Stimulated activated naive B cell treated with anti-CD40 and anti-IgM and Interleukin-4, amounts not matched to agents 10 μg/mL and 1 μg/mL and 100 μg/mL, for 72 hours (primary cell): ENCODE measurements at places on chromosomes 2 and 18.

DNA sequence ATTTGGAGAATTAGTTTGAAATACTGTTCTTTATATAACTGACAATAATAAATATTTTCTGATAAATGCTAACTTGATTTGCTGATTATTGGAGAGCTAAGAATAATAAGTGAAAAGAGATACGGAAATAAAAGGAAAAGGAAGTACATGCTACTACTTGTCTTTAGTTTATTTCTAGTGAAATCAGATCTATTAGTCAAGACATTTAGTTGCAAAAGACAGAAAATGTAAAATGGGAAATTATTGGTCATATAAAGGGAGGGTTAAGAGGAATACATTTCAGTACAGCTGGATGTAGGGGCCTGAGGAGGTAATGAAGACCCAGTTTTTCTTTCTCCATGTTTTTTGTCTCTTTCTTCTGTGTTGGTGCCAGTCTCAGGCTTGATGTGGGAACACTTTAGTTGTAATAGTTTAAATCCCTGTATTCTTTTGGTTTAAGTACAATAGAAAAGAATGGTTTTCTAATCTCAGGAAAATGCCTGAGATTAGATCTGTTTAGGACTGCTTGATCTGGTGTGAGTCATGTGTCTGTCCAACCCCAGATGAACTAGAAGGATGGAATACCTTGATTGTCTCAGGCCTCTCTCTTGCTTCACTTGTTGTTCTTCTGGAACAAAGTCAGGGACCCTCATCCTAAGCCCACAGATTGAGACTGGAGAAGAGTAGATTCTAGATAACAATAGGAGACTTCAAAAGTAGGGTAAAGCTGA is 58.0 kb downstream of the PLCL1 start:
- H3K4me1 ChIP-seq, result peaks cover 6% of the 10 kb centered on the region
- no peak overlapping the region for H3K4me3 ChIP-seq
- H3K27me3 ChIP-seq, result peaks cover 5% of the 10 kb centered on the region
- no peaks in the 10 kb centered on the region for H3K36me3 ChIP-seq

DNA sequence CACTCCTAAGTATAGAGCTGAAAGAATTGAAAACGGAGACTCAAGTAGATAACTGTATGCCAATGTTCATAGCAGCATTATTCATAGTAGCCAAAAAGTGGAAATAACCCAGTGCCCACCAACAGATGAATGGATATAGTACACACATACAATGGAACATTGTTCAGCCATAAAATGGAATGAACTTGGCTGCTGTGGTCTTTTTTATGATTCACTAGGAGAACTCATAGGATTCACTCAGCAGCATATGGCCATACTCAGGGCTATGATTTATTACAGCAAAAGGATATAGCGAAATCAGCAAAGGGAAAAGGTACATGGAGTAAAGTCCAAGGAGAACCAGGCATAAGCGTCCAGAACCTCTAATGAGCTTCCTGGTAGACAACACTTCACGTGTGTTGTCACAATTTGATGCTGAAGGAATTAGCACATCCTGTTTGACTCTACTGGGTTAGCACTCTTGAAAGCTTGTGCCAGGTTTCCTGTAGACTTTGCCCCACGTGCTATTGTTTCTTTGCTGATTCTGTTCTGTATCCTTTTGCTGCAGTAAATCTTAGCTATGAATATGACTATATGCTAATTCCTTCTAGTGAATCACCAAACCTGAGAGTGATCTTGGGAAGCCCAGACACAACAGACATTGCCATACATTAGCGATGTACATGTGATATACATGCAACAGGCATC is 15.7 kb downstream of the SPC25 start:
- no peaks in the 10 kb centered on the region for H3K27me3 ChIP-seq
- no peaks in the 10 kb centered on the region for H3K36me3 ChIP-seq
- no peak overlapping the region for H3K4me3 ChIP-seq
- no peak for DNase-seq
- peaks cover 1% of the 10 kb centered on the region for H3K4me1 ChIP-seq

DNA sequence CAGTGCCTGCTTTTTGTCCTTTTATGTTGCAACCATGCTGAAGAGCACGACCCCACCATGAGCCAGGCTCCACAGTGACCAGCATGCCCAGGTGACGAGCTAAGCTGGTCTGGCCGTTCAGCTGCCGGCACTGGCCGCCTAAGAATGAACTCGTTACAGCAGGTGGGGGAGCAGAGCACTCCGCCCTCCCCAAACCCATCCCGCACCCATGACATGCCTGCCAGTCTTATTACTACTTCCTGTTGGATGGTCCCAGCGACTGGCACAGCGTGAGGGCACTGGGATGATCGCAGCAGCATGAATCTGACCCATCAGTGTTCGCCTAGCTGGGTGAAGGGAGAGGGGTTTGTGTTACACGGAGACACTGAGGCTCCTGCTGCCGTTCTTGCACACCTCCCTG is 11.5 kb downstream of the DIPK1C start:
- H3K36me3 ChIP-seq, result no peaks in the 10 kb centered on the region
- no peak overlapping the region for H3K4me3 ChIP-seq
- no peak overlapping the region for H3K27ac ChIP-seq
- no peak for DNase-seq

- peak overlapping the region; percentile 22 for H3K4me3 ChIP-seq
- DNase-seq, result peak; percentile 8
- H3K27ac ChIP-seq, result peak overlapping the region; percentile 87
- no peaks in the 10 kb centered on the region for H3K27me3 ChIP-seq
Observed at GRCh38 chr2:207459990-207460757, 69.6 kb upstream of the CREB1 start.

DNA sequence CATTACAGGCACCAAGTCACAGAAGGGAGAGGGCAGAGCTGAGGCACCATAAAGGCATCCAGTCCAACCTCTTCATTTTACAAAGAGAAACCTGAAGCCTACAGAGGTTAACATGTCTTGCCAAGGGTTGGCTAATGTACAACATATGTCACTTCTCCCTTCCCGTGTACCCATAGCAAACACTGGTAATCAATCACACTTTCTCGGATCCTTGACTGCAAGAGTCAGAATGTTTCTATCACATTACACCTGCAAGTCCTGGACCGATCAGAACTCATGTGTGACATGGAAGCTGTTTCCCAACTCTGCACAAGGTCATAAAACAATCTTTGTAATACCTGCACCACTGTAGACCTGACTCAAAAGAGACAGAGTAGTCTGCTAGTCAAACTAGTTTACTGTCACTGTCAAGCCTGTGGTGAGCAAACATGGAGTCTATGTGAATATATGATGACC is 6.0 kb downstream of the ANKRD44 start:
- H3K4me3 ChIP-seq, result peak overlapping the region; percentile 74
- H3K36me3 ChIP-seq, result peaks cover 46% of the 10 kb centered on the region
- H3K27ac ChIP-seq, result peak overlapping the region; percentile 86
- peaks cover 92% of the 10 kb centered on the region for H3K4me1 ChIP-seq
- H3K27me3 ChIP-seq, result no peaks in the 10 kb centered on the region

DNA sequence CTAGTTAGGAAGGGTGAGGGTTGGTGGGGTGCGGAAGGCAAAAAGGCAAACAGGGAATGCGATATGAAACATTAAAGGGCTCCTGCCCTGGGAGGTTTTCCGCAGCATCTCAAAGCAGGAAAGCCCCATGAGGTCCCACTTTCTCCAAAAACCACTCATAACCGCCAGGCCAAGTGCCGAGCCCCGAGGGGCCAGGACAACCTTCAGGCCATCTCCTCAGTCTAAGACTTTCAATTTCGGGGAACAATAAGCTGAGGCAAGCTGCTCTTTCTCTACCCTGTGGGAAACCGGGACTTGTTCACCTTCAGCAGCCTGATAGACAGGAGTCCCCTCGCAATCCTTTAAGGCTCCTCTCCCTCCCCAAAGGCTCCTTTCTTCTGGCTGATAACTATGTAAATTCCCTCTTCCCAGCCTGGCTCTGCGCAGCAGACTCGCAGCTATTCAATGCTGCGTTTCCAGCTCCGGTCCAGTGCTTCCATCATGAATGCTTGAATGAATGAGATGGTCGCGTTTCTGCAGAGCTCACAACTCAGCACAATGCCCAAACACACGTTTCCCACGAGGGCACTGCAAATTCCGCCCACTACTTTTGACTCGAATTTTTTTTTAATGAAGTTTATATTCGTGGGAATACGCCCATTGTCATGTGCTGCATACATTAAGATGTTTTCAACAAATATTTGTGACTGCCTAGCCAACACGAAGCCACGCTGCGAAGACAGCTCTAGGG is 1.4 kb downstream of the LAMA1 start:
- peaks cover 6% of the 10 kb centered on the region for H3K4me1 ChIP-seq
- no peak overlapping the region for H3K27ac ChIP-seq
- no peak for DNase-seq
- H3K36me3 ChIP-seq, result peaks cover 7% of the 10 kb centered on the region

DNA sequence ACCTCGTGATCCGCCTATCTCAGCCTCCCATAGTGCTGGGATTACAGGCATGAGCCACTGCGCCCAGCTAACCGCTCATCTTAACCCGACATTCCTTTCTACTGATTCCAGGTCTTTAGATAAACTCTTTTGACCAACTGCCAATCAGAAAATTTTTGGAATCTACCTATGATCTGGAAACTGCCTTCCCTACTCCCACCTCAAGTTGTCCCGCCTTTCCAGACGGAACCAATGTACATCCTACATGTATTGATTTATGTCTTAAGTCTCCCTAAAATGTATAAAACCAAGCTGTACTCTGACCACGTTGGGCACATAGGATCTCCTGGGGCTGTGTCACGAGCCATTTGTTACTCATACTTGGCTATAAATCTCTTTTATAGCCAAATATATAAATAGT is 3.2 kb upstream of the NEU2 start:
- H3K4me3 ChIP-seq, result no peak overlapping the region
- H3K27ac ChIP-seq, result no peak overlapping the region
- H3K36me3 ChIP-seq, result no peaks in the 10 kb centered on the region
- DNase-seq, result no peak
- peaks cover 3% of the 10 kb centered on the region for H3K27me3 ChIP-seq

- H3K27ac ChIP-seq, result peak overlapping the region; percentile 11
- peaks cover 80% of the 10 kb centered on the region for H3K4me1 ChIP-seq
Observed at GRCh38 chr2:168039881-168040280, 207.5 kb downstream of the STK39 start.

GRCh38 chr18:55510809-55511208 is 77.2 kb downstream of the TCF4 start:
- H3K4me3 ChIP-seq, result peak overlapping the region; percentile 69
- peaks cover 18% of the 10 kb centered on the region for H3K4me1 ChIP-seq
- H3K27me3 ChIP-seq, result no peaks in the 10 kb centered on the region
- no peaks in the 10 kb centered on the region for H3K36me3 ChIP-seq
- no peak for DNase-seq

DNA sequence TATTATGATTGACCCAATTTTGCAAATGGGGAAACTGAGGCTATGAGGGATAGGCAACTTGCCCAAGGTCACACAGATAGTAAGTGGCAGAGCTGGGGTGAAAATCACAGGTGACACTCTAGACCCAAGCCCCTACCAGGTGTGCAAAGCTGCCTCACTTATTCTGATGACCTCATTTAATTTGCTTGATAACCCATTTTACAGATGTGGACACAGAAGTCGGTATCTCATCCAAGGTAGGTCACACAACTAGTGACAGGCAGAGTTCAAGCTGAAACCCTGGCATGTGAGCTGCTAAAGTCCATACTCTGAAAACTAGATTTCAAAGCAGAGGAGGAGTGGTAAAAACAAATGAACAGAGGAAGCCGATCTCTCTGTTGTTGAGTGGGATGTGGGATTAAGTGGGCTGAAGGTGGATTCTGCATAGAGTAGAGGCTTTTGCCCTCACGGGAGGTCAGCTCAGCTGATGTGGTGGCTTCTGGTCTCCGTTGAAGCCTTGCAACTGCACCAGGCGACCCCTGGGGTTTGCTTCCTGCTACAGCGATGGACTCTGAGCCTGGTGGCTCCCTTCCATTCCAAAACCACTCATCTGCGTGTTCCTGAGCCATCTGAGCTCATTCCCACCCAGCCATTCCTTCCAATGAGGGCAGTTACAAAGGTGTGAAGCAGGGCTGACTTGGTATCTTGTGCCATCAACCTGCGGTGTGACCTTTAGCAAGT is 164.3 kb upstream of the FHL2 start:
- H3K4me1 ChIP-seq, result no peaks in the 10 kb centered on the region
- no peak overlapping the region for H3K4me3 ChIP-seq
- no peak overlapping the region for H3K27ac ChIP-seq
- H3K27me3 ChIP-seq, result peaks cover 20% of the 10 kb centered on the region

DNA sequence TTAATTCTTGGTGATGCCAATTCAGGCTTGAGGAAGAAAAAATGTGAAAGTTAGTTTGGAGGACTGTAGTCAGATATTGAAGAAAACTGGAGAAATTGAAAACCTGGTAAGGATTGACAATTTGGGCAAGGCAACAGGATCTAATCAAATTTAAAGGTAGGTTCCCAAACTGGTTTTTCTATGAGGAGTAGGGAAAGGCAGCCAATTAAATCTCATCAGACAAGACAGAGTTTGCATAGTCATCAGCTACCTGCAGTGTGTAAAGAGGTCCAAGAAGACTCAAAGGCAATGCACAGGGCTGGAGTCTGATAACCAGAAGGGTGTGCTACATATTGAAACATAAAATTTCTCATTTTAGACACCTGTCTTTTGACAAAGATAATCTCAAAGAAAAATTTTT is 16.0 kb upstream of the CAB39 start:
- no peak overlapping the region for H3K27ac ChIP-seq
- peaks cover 6% of the 10 kb centered on the region for H3K4me1 ChIP-seq
- no peaks in the 10 kb centered on the region for H3K36me3 ChIP-seq
- no peak overlapping the region for H3K4me3 ChIP-seq
- DNase-seq, result no peak
- no peaks in the 10 kb centered on the region for H3K27me3 ChIP-seq
